A549 (cell line): ENCODE measurements at places on chromosomes 6 and 20.

DNA sequence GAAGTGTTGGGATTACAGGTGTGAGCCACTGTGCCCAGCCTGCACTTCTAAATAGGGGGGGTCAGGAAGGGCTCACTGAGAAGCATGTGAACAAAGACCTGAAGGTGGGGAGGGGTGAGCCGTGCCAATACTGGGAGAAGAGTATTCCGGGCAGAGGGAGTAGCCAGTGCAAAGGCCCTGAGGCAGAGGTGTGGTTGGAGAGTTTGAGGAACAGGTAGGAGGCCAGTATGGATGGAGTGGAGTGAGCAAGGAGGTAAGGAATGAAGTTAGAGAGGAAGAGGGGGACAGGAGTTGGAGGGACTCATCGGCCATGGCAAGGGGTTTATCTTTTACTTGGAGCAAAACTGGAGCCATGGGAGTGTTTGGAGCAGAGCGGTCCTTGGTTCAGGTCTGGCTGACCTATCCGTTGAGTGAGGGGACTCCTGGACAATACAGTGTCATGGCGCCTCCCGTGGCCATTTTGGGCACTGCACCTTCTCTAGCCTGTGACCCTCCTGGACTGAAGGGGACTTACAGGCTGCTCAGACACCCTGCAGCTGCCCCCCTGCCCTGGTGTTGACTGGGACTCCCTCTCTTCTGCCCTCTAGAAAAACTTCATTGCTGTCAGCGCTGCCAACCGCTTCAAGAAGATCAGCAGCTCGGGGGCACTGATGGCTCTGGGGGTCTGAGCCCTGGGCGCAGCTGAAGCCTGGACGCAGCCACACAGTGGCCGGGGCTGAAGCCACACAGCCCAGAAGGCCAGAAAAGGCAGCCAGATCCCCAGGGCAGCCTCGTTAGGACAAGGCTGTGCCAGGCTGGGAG, 12.1 kb downstream of the FOXS1 start:
- peak; percentile 90 for DNase-seq

GRCh38 chr6:45553730-45554344, 176.1 kb upstream of the SUPT3H start:
- DNase-seq, result no peak

- DNase-seq, result no peak
Observed at GRCh38 chr20:57810511-57811373, 100.9 kb upstream of the PMEPA1 start.

DNA sequence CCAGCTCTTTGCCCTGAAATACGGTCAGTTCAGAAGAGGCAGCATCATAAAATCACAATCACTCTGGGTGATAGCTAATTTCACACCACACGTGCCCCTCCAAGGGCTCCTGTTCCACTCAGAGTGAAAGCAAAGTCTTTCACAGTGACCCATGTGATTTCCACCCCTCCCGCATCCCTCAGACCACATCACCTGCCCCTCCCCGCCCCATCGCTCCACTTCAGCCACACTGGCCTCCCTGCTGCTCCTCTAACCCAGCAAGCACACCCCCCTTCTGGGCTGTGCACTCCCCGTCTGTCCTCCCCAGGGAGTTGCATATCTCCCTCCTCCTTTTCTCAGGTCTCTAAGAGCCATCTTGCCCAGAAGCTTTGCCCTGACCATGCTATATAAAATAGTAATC, 74.5 kb downstream of the PSMG4 start:
- DNase-seq, result no peak

GRCh38 chr6:51301962-51302361, 483.3 kb downstream of the TFAP2B start:
- DNase-seq, result no peak

DNA sequence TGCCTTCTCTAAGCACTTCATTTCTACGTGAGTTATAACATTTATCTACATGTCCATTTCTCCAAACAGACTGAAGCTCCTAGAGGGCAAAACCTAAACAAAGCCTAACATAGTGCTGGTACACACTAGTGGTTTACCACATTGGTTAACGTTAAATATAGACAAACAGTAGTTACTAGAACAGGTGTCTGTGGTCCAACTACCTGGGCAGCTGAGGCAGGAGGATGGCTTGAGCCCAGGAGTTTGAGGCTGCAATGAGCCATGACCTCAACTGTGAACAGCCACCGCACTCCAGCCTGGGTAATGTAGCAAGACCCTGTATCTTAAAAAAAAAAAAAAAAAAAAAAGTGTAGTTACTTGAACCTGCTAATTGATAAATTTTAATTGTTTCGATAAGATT, 26.5 kb downstream of the PTPRK start:
- DNase-seq, result no peak

GRCh38 chr6:154614101-154614500, 103.6 kb upstream of the CNKSR3 start:
- no peak for DNase-seq

DNA sequence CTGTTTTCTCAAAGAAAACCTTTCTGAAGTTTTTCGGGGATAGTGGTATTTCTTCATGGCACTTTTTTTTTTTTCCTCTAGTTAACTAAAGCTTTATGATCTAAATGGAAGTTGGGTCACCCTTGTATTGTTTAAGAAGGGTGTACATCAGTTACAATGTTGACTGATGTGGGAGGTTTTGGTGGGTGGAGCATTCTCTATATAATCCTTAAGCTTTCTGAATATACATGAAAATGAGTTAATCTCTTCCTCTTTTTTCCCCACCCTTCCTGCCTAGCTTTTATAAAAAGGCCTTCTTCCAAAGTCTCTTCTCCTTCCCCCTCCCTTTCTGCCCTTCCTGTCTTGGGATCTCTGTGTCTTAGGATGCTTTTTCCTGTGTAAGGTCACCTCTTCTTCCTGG, 47.2 kb downstream of the DHX35 start:
- no peak for DNase-seq
